ENCODE measurements at places on chromosomes 3 and 15.
A peak's percentile ranks its signal among the peaks of the same experiment; 100 is the strongest.

DNA sequence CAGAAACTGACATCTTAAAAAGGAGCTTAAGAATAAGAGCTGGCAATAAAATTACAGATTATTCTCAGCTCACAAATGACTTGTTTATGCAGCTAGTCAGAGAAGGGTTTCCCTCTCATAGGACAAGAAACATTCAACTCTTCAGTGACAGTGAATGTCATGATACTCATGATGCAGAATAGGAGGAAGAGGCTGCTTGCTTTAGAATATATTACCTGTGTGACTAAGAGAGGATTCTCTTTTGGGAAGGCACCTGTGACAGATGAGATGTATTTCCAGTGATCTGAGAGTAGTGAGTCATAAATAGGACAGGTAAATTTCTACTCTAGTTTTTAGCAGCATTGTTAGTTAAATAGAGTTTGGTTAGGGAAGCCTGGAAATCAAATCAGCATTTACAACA is 39.9 kb downstream of the RASA2 start:
- no peak for DNase-seq

- DNase-seq: peak; percentile 22
Observed at GRCh38 chr3:108088697-108089096, 2.1 kb downstream of the CD47 start.

GRCh38 chr3:169430707-169431404 is 232.7 kb downstream of the MECOM start:
- peak; percentile 36 for DNase-seq

GRCh38 chr15:72915843-72916242 is 132.3 kb upstream of the ADPGK start:
- no peak for DNase-seq

DNA sequence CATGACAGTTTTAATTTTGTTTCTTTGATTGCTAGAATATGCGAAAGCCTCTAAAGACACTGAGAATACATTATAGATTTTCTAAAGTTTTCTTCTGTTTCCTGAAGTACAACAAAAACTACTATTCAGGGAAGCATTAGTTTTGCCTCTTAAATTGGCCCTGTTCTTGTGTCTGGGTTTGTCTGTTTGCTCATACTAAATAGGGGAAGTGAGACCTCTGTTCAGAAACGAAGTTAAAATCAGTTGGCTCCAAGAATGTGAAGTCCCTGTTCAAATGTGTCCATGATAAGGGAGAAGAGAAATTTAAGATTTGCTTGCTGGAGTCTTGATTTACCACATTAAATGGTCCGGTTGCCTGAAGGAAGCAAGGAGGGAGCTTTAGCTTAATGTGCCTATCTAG is 327.3 kb upstream of the GBE1 start:
- DNase-seq: no peak

DNA sequence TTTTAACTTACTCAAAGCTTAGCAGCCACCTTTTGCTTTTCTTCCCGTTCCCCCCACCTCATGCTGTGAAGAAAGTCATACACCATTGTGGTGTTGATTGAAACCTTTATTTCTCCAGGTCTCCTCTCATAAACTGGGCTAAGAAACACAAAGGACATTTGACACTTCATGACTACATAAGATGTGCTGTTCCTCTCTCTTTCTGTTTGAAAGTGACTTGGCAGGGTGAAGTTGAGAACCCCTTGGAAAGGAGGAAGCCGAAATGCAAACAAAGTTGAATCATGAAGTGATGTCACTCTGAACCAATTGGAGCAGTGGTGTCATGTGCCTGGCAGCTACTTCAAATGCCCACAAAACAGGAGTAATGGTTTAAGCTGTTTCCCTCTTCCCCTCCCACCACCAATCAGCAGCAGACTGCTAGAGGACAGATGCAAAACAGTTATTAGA is 174.7 kb downstream of the IGF1R start:
- peak; percentile 92 for DNase-seq

- DNase-seq: no peak
Observed at GRCh38 chr3:98326105-98326893, 27.4 kb upstream of the OR5K4 start.

DNA sequence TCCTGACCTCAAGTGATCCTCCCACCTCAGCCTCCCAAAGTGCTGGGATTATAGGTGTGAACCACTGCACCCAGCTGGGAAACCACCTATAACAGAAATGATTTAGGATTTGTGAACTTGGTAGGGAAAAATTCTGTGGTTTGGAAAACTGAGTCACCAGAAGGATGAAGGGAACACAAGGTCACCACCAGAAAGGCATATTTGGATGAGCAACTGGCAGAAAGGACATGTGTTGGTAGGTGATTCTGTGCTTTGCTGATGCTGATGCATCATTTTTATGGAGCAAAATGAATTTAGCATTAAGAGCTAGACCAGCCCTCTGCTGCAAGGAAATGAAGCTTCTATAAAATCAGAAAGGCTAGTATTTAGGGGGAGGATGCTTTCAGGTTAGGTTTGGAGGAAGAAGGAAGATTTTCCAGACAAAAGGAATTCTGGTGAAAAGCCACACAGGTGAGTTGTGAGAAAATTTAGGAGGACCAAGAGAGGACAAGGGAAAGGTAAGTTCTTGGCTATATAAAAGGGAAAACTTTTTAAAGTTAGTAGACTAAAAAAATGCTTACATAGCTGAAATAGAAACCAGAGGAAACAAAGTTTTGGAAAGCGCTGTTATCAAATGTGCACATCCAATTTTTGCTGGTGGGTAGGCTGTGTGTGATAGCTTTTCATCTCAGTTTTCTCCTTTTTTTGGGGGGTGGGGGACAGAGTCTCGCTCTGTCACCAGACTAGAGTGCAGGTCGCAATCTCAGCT is 3.6 kb downstream of the PXK start:
- DNase-seq: peak; percentile 80

GRCh38 chr15:41813426-41813825 is 14.5 kb upstream of the JMJD7 start:
- no peak for DNase-seq

DNA sequence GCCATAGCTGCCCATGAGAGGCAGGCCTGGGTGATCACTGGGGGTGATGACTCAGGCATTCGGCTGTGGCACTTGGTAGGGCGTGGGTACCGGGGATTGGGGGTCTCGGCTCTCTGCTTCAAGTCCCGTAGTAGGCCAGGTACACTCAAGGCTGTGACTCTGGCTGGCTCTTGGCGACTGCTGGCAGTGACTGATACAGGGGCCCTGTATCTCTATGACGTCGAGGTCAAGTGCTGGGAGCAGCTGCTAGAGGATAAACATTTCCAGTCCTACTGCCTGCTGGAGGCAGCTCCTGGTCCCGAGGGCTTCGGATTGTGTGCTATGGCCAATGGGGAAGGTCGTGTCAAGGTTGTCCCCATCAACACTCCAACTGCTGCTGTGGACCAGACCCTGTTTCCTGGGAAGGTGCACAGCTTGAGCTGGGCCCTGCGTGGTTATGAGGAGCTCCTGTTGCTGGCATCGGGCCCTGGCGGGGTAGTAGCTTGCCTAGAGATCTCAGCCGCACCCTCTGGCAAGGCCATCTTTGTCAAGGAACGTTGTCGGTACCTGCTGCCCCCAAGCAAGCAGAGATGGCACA is 5.3 kb downstream of the WDR6 start:
- DNase-seq: no peak

DNA sequence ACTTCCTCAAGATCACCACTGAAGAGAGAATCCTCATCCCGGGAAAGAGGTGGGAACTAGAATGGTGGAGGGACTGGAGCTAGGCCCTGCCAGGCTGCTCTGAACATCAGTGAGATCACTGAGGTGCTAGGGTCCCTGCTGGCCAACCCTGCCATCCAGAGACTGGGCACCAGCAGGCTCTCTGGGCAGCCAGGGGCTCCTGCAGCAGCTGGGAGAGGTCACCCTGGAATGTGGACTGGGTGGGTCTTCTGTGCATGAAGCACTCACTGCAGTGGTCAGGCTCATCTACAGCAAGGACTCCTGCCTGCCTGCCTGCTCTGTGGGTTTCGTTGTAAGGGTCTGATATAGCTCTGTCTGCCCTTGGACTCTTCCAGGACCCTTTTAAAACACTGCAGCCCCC is 24.9 kb downstream of the ALS2CL start:
- DNase-seq: no peak

GRCh38 chr3:50427217-50427616 is 67.9 kb upstream of the TMEM115 start:
- DNase-seq: no peak

DNA sequence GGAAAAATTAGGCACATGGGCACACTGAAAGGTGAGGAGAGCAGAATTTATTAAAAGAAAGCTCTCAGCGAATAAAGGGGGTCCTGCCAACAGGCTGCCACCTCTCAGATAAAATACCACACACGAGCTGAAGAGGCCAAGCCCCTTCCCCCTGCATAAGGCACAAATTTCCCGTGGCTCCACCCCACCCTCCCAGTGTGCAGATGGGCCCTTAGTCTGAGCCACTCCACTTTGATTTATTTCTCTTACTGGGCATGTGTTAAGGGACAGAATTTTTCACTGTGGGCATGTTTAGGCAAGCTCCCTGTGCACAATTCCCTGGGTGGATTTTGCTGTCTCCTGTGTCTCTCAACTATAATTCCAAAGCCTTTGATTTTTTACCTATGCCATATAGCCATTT is 409.8 kb downstream of the TBL1XR1 start:
- DNase-seq: no peak
